ENCODE measurements at places on chromosomes 3 and 15.
A peak's percentile ranks its signal among the peaks of the same experiment; 100 is the strongest.

- DNase-seq: peak; percentile 14
Measured at GRCh38 chr3:190089711-190090110, 31.0 kb downstream of the P3H2 start.

DNA sequence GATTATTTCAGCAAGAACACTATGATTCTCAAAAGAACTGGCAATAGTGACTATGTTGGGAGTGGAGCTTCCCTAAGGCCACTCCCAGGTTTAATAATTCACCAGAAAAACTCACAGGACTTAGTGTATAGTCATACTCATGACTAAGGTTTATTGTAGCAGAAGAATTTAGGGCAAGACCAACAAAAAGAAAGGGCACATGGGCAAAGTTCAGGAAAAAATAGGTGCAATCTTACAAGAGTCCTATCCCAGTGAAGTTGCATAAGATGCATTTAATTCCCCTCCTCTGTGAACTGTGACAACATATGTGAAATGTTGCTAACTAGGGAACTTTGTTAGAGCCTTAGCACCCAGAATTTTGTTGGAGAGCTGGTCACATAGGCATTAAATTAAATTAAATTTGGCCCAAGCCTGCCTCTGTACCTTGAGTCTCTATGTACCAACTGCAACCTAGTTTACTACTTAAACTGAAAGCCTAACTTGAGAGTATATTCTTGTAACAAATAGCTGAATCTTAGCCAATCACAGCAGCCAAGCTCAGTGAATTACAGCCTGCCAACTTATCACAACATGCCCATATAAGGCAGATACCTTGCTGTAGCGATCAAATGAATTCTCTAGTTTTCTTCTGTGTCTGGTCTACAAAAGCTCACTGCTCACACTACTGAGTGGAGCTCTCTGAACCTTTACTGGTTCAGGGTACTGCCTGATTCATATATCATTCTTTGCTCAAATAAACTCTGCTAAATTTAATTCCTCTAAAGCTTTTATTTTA lies 386.2 kb upstream of the ARHGEF26 start:
- no peak for DNase-seq

GRCh38 chr3:58336135-58336882 lies 3.6 kb downstream of the PXK start:
- no peak for DNase-seq

GRCh38 chr3:197372047-197372661 lies 73.7 kb upstream of the DLG1 start:
- peak; percentile 73 for DNase-seq

DNA sequence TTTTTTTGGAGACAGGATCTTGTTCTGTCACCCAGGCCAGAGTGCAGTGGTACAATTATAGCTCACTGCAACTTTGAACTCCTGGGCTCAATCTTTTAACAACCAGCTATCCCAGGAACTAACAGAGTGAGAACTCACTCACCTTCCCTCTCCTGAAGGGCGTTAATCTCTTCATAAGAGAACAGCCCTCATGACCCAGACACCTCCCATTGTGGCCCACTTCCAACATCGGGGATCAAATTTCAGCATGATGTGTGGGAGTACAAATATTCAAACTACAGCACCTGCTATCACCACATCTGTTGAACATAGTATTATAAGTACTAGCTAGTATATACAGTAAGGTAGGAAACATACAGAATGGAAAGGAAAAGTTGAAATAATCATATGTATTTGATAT lies 132.5 kb downstream of the DOCK3 start:
- no peak for DNase-seq

- DNase-seq: no peak
Measured at GRCh38 chr3:32499585-32499984, 3.1 kb downstream of the CMTM6 start.

DNA sequence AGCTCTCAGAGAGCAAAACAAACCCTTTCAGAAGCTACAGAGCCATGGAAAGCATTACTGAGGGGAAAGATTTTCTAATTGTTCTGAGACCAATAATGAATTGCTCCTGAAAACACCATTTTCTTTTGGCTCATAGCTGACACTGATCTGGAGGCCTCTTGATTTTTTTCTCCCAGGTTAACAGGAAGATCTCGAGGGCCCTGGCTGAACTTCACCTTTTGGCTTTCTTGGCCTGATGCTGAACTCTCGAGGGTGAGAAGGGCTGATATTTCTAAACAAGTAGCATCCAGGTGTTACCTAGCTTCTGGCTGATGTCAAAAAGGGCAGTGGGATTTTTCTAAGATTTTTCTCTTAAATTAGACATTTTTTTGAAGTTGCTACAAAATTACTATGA lies 19.9 kb upstream of the NFKBIZ start:
- DNase-seq: no peak

- no peak for DNase-seq
Measured at GRCh38 chr15:36598529-36599177, 19.2 kb downstream of the CDIN1 start.

GRCh38 chr3:113663324-113663750 lies 33.1 kb downstream of the USF3 start:
- DNase-seq: no peak

Data from SJCRH30 (cell line).